Ovary (tissue), 10 donors: ENCODE measurements at places on chromosomes 6 and 20. TPM values are rescaled to one million over a fixed set of nuclear protein-coding genes. Genes with fewer than 3 reads are reported as not detected.

The PPP1R14C gene
- total RNA-seq: 0.40 TPM

The BMP5 gene
- total RNA-seq: not detected

The DEFB132 gene
- not detected for total RNA-seq

The ARHGAP18 gene
- total RNA-seq: 9.7 TPM

The CCDC170 gene
- total RNA-seq: 11.0 TPM

The SLC13A3 gene
- 1.4 TPM for total RNA-seq

The RBPJL gene
- total RNA-seq: not detected

The OOEP gene
- 0.69 TPM for total RNA-seq

The HLA-DMB gene
- 25.2 TPM for total RNA-seq

The KIAA1586 gene
- total RNA-seq: 17.3 TPM

The DZANK1 gene
- total RNA-seq: 3.1 TPM
